ENCODE measurements at places on chromosomes 12 and 14. TPM values are rescaled to one million over a fixed set of nuclear protein-coding genes. Genes with fewer than 3 reads are reported as not detected.
A peak's percentile ranks its signal among the peaks of the same experiment; 100 is the strongest.

DNA sequence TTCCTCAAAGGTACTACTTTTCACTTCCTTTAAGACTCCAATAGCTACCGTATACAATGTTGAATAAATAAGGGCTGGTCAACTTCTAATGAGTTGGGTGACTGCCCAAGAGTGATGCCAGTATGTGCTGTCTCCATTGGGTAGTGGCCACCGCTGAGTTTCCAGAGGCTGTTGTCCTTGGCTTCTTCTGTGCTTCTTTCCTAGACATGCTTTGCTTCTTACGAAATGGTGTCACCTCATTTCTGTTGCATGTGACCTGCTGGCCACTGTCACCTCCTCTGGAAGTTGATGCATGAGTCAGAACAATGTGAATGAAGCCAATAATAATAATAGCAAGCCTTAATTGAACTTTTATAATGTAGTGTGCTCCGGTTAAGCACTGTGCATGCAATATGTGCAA, 7.5 kb upstream of the NID2 start:
- DNase-seq = no peak
- peaks cover 19% of the 10 kb centered on the region for H3K4me1 ChIP-seq
- H3K36me3 ChIP-seq = no peaks in the 10 kb centered on the region
- H3K4me3 ChIP-seq = no peak overlapping the region
- H3K27ac ChIP-seq = no peak overlapping the region

- DNase-seq = no peak
- H3K4me3 ChIP-seq = no peak overlapping the region
- no peak overlapping the region for H3K27ac ChIP-seq
Observed at GRCh38 chr12:123787466-123787865, 25.4 kb downstream of the DNAH10 start.

- DNase-seq = no peak
- peaks cover 17% of the 10 kb centered on the region for H3K4me1 ChIP-seq
- no peak overlapping the region for H3K27ac ChIP-seq
- no peak overlapping the region for H3K4me3 ChIP-seq
- H3K36me3 ChIP-seq = no peaks in the 10 kb centered on the region
- H3K27me3 ChIP-seq = no peaks in the 10 kb centered on the region
Observed at GRCh38 chr12:124762791-124763593, 100.7 kb downstream of the SCARB1 start.

- H3K4me3 ChIP-seq = no peak overlapping the region
- DNase-seq = peak; percentile 66
- H3K4me1 ChIP-seq = peaks cover 64% of the 10 kb centered on the region
- no peaks in the 10 kb centered on the region for H3K36me3 ChIP-seq
- H3K27ac ChIP-seq = peak overlapping the region; percentile 92
- H3K27me3 ChIP-seq = no peaks in the 10 kb centered on the region
Observed at GRCh38 chr14:49970474-49971147, 77.7 kb downstream of the ARF6 start.

GRCh38 chr12:122086641-122087285, 8.2 kb downstream of the MLXIP start:
- H3K27me3 ChIP-seq = no peaks in the 10 kb centered on the region
- H3K36me3 ChIP-seq = no peaks in the 10 kb centered on the region
- H3K27ac ChIP-seq = no peak overlapping the region
- H3K4me1 ChIP-seq = peaks cover 22% of the 10 kb centered on the region

- H3K4me3 ChIP-seq = no peak overlapping the region
- DNase-seq = peak; percentile 77
- no peaks in the 10 kb centered on the region for H3K4me1 ChIP-seq
- no peak overlapping the region for H3K27ac ChIP-seq
Observed at GRCh38 chr12:102769323-102769916, 147.6 kb downstream of the PAH start.

- H3K27me3 ChIP-seq = no peaks in the 10 kb centered on the region
- H3K4me1 ChIP-seq = no peaks in the 10 kb centered on the region
- H3K36me3 ChIP-seq = no peaks in the 10 kb centered on the region
- H3K4me3 ChIP-seq = no peak overlapping the region
Observed at GRCh38 chr12:12606781-12607589, 4.7 kb upstream of the CREBL2 start.

DNA sequence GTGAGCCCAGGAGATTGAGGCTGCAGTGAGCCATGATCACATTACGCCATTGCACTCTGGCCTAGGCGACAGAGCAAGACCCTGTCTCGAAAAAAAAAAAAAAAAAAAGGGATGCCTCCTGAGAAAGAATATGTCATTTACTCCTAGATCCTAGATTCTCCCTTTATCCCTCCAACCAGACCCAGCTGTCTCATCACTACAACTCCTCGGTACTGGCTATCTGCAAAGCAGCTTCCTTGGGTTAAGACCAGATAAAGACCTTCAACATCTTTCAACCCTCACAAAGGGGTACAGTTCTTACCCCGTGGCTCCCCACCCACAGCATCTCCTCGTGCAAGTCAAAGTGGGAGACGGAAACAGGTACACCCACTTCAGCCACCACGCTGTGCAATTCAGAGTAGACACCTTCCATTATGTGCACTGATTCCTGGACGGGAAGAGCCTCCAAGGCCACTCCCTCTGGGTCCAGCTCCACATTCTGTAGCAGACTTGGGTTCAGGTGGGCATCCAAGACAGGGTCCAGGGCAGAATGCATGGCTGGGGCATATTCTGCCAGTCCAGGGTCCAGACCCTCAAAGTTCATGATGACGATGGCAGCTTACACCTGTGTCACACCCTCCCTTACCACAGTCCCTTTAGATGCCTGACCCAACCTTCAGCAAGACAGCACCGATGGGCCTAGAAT, 1.1 kb downstream of the PAN2 start:
- H3K4me3 ChIP-seq = peak overlapping the region; percentile 13
- DNase-seq = no peak
- H3K4me1 ChIP-seq = peaks cover 11% of the 10 kb centered on the region

DNA sequence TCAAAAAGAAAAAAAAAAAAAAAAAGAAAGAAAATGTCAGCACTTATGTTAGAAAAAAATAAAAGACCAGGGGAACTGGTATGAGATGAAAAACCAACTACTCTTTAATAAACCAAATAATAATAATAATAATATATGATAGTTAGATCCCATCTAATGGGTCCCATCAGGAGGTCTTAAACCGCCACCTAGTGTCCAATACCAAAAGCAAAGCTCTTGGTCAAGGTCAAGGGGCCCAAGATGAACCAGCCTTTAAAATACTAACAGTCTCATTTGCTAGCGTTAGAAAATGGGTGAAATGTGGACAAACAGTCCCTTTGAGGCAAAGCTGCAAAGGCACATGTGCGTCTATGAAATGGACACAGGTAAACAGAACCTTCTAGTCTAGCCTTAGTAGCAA, 12.3 kb downstream of the BRAP start:
- no peaks in the 10 kb centered on the region for H3K27me3 ChIP-seq
- no peak overlapping the region for H3K4me3 ChIP-seq
- peak; percentile 32 for DNase-seq
- no peaks in the 10 kb centered on the region for H3K4me1 ChIP-seq
- no peak overlapping the region for H3K27ac ChIP-seq

GRCh38 chr12:12167847-12168246, 97.1 kb downstream of the BCL2L14 start:
- DNase-seq = no peak
- H3K27ac ChIP-seq = no peak overlapping the region
- no peaks in the 10 kb centered on the region for H3K27me3 ChIP-seq
- no peak overlapping the region for H3K4me3 ChIP-seq
- H3K36me3 ChIP-seq = no peaks in the 10 kb centered on the region
- no peaks in the 10 kb centered on the region for H3K4me1 ChIP-seq

- H3K4me3 ChIP-seq = no peak overlapping the region
- no peaks in the 10 kb centered on the region for H3K27me3 ChIP-seq
- H3K36me3 ChIP-seq = no peaks in the 10 kb centered on the region
- no peak for DNase-seq
- H3K27ac ChIP-seq = no peak overlapping the region
- H3K4me1 ChIP-seq = peaks cover 29% of the 10 kb centered on the region
Observed at GRCh38 chr14:76911473-76911872, 85.3 kb downstream of the LRRC74A start.

GRCh38 chr12:38056701-38057689, 259.6 kb upstream of the ALG10B start:
- H3K27me3 ChIP-seq = no peaks in the 10 kb centered on the region
- no peak overlapping the region for H3K4me3 ChIP-seq
- H3K36me3 ChIP-seq = no peaks in the 10 kb centered on the region
- no peak overlapping the region for H3K27ac ChIP-seq
- no peak for DNase-seq

- H3K36me3 ChIP-seq = no peaks in the 10 kb centered on the region
- peak; percentile 79 for DNase-seq
- H3K27ac ChIP-seq = peak overlapping the region; percentile 35
- H3K4me3 ChIP-seq = no peak overlapping the region
- no peaks in the 10 kb centered on the region for H3K27me3 ChIP-seq
Observed at GRCh38 chr12:55724226-55724939, 4.2 kb downstream of the RDH5 start.

GRCh38 chr12:50234347-50234746, 49.0 kb downstream of the LIMA1 start:
- H3K4me3 ChIP-seq = no peak overlapping the region
- no peak overlapping the region for H3K27ac ChIP-seq
- H3K27me3 ChIP-seq = no peaks in the 10 kb centered on the region
- no peaks in the 10 kb centered on the region for H3K36me3 ChIP-seq

TAS2R46 gene
- 2.9 TPM for total RNA-seq

STXBP6 gene
- total RNA-seq = 48.8 TPM

KCNA1 gene
- 0.36 TPM for total RNA-seq

PLEKHH1 gene
- total RNA-seq = 17.1 TPM

PLCZ1 gene
- not detected for total RNA-seq

KIF5A gene
- 0.03 TPM for total RNA-seq

TBK1 gene
- 26.1 TPM for total RNA-seq
